ENCODE measurements at places on chromosomes 2 and 18. TPM values are rescaled to one million over a fixed set of nuclear protein-coding genes. Genes with fewer than 3 reads are reported as not detected.
A peak's percentile ranks its signal among the peaks of the same experiment; 100 is the strongest.

DNA sequence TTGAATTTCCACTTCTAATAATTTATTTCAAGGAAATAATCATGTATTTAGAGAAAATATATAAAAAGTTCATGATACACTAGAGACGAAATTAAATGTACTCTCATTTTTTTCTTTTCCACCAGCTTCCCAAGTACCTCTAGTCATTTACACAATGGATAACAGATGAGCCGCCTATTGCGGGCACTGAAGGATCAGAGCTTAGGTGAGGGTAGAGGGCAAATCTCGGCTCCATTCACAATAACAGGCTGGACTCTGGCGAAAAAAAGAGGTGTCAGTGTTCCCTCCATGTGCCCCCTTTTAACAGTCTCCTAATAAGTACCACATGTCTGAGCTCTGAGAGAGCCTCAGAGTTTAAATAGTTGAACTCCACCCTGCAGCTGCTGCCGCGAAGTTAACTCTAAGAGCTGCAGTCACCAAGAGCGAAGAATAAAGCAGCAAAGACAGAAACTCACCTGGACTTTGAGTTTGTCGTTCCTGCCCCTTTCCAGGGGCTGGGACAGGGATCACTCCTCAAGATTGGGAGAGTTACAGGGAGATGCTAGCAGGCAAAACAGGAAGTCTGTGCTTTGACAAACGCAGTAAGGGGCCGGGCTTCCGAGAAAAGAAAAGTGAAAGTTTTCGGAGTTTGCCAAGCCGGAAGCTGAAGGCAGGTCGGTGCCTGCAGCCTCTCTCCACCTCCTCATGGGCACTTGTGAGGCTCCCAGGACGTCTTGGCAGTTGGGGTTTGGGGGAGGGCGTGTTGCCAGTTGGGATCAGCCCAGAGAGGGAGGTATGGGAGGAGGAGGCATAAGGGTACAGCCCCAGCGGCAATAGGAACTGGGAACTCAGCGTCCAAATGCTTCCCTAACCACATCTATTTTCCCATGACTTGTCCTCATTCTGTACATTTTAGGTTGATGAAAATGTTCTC, at the start of gene SP110:
Gene SP110 (minus strand): TSS at position 566 of the 913 bp plus-strand sequence. CDS start 3,057 bp downstream, outside the sequence.
- peak within 1 kb of the TSS; percentile 90 for H3K27ac ChIP-seq
- peaks cover 43% of the 10 kb centered on the region for H3K36me3 ChIP-seq
- H3K4me3 ChIP-seq, result peak within 1 kb of the TSS; percentile 92
- H3K4me1 ChIP-seq, result peaks cover 69% of the 10 kb centered on the region

DNA sequence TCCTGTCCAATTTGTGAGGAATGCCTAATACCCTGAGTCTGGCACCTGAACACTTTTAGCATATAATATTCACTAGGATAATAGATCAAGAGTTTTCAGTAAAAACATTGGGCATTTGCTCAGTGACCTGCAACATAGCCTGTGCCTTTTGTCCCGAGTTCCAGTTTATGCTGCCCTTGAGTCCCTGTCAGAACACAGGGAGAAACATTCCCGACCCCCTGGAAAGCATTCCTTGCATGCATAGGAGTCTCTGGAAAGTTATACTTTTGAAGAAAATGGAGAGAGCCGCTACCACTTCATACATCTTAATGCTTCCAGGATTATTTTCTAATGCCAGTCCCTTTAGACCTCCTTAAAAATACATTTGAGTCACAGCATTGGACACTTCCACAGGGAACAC, 107.3 kb downstream of the PLCL1 start:
- H3K4me3 ChIP-seq, result no peak overlapping the region
- peaks cover 2% of the 10 kb centered on the region for H3K36me3 ChIP-seq
- H3K27ac ChIP-seq, result no peak overlapping the region
- H3K4me1 ChIP-seq, result peaks cover 24% of the 10 kb centered on the region
- peaks cover 4% of the 10 kb centered on the region for H3K27me3 ChIP-seq

DNA sequence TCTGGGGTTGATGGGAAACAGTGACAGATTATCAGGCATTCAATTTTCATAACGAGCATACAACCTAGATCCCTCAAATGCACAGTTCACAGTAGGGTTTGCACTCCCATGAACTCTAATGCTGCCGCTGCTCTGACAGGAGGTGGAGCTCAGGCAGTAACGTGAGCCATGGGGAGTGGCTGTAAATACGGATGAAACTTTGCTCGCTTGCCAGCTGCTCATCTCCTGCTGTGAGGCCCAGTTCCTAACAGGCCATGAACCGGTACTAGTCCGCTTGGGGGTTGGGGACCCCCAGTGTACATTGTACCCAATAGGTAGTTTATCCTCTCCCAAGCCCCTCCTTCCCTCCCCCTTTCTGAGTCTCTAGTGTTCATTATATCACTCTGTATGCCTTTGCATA, 94.6 kb downstream of the PTH2R start:
- H3K4me3 ChIP-seq, result no peak overlapping the region
- no peaks in the 10 kb centered on the region for H3K4me1 ChIP-seq
- no peak overlapping the region for H3K27ac ChIP-seq
- no peaks in the 10 kb centered on the region for H3K36me3 ChIP-seq
- DNase-seq, result no peak

DNA sequence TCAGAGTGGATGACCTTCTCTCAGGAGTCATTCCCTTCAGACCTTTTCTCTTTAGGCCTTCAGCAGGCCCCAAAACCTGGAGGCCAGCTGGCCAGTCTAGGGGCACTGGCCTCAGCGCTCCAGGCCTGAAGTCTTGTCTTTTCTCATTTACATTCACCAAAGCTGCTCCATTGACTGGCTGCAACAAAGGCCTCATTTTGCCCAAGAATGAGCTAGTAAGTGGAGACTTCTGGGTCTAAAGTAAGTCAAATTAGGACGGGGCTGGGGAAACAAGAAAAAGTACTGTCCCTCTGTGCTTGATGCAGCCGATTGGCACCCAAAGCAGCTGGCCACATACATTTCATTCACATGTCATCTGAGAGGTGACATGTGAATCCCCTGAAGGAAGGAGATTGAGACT, 83.8 kb upstream of the RIOK3 start:
- DNase-seq, result no peak
- no peak overlapping the region for H3K4me3 ChIP-seq
- no peak overlapping the region for H3K27ac ChIP-seq
- no peaks in the 10 kb centered on the region for H3K36me3 ChIP-seq
- H3K4me1 ChIP-seq, result no peaks in the 10 kb centered on the region

Gene SP9
- not detected for total RNA-seq

Gene ACTG2
- total RNA-seq, result not detected

Gene FNDC4
- total RNA-seq, result 0.38 TPM

Gene PARD3B
- total RNA-seq, result 0.70 TPM

Data from activated CD4-positive, alpha-beta memory T cell treated with anti-CD3 and anti-CD28 coated beads for 36 hours (primary cell).